Heart left ventricle (tissue), 16 donors: ENCODE measurements at places on chromosomes 6 and 20.

GRCh38 chr6:13278991-13279390, 49.3 kb downstream of the TBC1D7 start:
- H3K4me1 ChIP-seq = peaks cover 12% of the 10 kb centered on the region
- no peak overlapping the region for H3K4me3 ChIP-seq
- no peak overlapping the region for H3K27ac ChIP-seq
- H3K27me3 ChIP-seq = no peaks in the 10 kb centered on the region
- no peak for DNase-seq

DNA sequence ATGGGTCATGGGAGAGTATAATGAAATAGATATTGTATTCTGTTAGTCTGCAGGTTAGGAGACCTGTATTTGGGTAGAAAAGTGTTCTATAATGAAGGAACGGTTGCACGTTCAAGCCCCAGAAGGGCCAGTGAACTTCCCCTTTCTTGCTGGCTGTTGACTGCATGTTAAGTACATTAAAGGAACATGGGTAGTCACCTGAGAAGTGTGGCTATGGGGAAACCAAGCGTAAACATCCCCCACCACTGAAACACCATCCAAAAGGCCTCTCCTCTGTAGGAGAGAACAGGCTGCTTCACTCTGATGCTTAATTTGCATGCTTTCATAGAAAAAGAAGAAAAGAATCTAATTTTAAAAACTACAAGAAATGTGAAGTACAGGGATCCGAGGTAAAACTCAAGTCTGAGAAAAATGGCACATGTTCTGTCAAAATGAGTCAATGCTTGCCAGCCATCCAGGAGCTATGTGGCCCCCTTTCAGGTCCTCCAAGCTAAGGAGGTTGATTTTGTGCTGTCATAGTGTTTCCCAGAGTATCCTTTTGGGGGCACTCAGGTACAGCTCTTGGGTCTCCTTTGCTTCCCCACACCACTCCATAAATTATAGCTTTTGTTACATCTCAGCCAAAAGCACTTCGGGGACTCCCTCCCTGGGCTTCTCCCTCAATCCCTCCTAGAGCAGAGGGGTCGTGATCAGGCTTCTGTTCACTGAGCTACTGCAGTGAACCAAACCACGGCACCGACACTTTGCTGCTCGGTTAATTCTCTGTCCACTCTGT, 283.7 kb upstream of the AGPAT4 start:
- no peak overlapping the region for H3K27ac ChIP-seq
- no peaks in the 10 kb centered on the region for H3K4me1 ChIP-seq
- H3K4me3 ChIP-seq = no peak overlapping the region
- no peaks in the 10 kb centered on the region for H3K27me3 ChIP-seq

GRCh38 chr6:112085286-112086065, 1.8 kb downstream of the TUBE1 start:
- peak overlapping the region; percentile 80 for H3K27ac ChIP-seq
- no peaks in the 10 kb centered on the region for H3K27me3 ChIP-seq
- peaks cover 10% of the 10 kb centered on the region for H3K4me1 ChIP-seq
- peaks cover 5% of the 10 kb centered on the region for H3K36me3 ChIP-seq
- peak overlapping the region; percentile 84 for H3K4me3 ChIP-seq

DNA sequence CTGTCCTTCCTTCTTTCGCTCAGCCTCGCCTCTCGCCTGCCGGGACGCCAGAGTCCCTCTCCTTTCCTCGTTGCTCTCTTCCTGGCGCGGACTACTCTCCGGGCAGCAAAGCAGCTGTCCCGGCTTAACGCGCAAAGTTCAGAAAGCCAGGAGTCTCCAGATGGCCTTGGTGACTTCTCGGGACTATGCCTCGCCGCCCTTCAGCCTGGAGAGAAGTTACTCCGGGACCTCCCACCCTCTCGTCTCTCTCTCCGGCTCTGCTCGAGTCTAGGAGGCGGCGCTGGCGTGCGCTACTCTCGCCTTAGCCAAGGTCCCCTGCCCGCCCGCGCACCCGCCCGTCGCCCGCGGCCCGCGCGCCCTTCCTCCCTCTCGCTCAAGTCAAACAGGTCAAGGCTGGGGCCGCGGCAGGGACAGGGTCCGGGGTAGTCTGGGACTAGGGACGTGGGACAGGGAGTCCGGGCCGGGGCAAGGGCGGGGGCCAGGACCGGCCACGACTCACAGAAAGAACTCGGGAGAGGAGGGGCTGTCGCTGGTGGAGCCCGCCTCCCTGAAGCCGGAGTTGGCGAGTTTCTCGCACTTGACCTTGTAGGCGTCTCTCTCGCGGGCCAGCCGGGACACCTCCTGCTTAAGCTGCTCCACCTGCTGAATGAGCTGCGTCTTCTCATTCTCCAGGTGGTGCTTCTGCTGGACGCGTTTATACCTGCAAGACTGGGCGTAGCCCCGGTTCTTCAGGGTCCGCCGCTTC, 1.5 kb downstream of the MAFB start:
- peaks cover 31% of the 10 kb centered on the region for H3K27me3 ChIP-seq
- peak; percentile 54 for DNase-seq
- H3K4me3 ChIP-seq = peak overlapping the region; percentile 21
- H3K27ac ChIP-seq = peak overlapping the region; percentile 97

GRCh38 chr6:16418151-16418550, 179.8 kb downstream of the GMPR start:
- H3K27me3 ChIP-seq = no peaks in the 10 kb centered on the region
- no peak for DNase-seq
- no peaks in the 10 kb centered on the region for H3K36me3 ChIP-seq
- peaks cover 13% of the 10 kb centered on the region for H3K4me1 ChIP-seq
- H3K4me3 ChIP-seq = no peak overlapping the region
- no peak overlapping the region for H3K27ac ChIP-seq

GRCh38 chr6:35007016-35007415, 118.0 kb downstream of the ANKS1A start:
- H3K36me3 ChIP-seq = peaks cover 26% of the 10 kb centered on the region
- H3K27ac ChIP-seq = no peak overlapping the region
- DNase-seq = no peak
- no peak overlapping the region for H3K4me3 ChIP-seq
- H3K4me1 ChIP-seq = peaks cover 9% of the 10 kb centered on the region

- H3K36me3 ChIP-seq = no peaks in the 10 kb centered on the region
- no peaks in the 10 kb centered on the region for H3K4me1 ChIP-seq
- DNase-seq = peak; percentile 70
- no peak overlapping the region for H3K27ac ChIP-seq
- H3K27me3 ChIP-seq = no peaks in the 10 kb centered on the region
These were observed 21.4 kb upstream of the TRAM2 start for GRCh38 chr6:52598123-52598823.
